Activated CD4-positive, alpha-beta T cell treated with anti-CD3 and anti-CD28 coated beads, Interleukin-2, amount 10 ng/mL, durations not matched to agents 24 days and 14 days (primary cell): ENCODE measurements at places on chromosomes 12 and 14. TPM values are rescaled to one million over a fixed set of nuclear protein-coding genes. Genes with fewer than 3 reads are reported as not detected.
A peak's percentile ranks its signal among the peaks of the same experiment; 100 is the strongest.

The GAS2L3 gene
- 1.6 and 1.7 TPM in 2 replicates for total RNA-seq

DNA sequence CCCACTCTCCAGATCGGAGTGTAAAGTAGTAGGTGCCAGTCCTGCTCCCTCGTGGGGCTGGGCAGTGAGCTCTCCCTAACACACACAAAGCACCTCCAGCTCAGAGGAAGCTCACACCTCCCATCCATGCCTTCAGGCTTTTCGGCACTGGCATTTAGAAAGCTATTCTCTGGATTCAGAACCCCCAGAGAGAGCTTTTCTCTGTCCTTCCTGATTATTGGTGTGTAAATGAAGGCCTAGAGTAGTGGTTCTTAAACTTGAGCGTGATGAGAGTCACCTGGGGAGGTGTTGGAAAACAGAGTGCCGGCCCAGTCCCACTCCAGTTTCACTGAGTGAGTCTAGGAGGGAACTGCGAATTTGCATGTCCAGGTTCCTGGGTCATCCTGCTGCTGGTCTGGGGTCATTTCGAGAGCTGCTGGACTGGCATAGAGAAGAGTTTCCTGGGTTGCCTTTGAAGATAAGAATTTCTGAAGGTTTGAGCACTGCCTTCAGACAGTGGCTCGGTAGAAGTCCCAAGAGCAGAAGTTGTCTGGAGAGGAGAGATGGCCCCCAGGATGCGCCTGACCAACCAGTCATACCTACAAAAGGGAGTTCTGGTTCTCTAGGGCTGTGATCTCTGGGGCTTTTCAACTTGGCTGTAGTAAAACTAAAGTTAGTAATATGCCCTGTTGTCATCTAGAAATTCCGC, 15.1 kb downstream of the CD9 start:
- DNase-seq, result no peak

GRCh38 chr14:99395909-99396530, 84.6 kb downstream of the SETD3 start:
- DNase-seq, result peak; percentile 62

DNA sequence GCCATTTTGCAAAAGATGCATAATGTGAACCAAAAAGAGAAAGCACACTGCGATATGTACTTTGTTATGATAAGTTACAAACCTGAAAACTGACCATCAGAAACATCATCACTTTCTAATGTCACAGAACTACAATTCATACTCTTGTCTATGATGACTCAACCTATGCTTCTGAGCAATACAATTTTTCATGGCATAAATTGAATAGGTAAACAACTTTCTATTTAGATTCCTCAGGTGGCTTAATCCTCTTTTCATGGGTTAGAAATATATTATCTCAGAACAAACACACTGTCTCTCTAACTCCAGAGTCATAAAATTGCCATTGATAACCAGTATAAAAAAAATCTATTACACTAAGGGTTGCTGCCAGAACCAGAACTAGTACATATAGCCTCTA, 1715.0 kb upstream of the FLRT2 start:
- no peak for DNase-seq

The BBOF1 gene
- 0.57 and 0.72 TPM in 2 replicates for total RNA-seq

The MEG3 gene
- total RNA-seq, result not detected in 2 replicates

- DNase-seq, result no peak
Observed at GRCh38 chr14:81465507-81466228, 65.5 kb upstream of the STON2 start.

DNA sequence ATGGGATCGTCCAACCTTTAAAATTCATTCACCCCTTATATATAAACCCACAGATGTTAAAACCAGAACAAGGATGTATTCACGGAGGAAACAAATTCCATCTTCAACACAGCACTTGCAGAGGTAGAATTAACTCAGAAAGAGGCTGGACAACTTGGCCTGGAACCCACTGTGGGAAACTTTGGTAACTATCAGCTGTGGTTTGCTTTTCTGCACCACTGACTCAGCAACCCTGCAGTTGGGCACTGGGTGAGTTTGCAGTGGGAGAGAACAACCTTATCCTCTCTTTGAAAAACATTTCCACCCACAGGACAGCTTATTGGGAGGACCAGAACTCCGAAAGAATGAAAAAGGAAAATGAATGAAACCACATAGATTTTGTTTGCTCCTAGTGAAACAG, 66.3 kb downstream of the ZNF664 start:
- DNase-seq, result no peak

DNA sequence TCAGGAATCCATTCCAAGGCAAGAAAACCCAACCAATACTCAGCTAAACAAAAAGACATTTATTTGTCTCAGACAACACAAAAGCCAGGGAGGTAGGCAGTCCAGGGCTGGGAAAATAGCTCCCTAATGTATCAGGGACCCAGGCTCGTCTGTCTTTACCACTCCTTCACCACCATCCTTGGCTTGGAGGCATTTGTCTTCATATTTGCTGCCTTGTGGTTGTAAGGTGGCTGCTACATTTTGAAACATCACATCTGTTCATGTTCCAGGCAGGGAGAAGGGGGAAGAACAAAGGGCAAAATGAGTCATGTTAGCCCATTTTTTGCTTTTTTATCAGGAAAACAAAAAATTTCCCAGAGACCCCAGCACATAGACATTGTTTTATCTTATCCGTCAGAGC, 44.8 kb upstream of the PCED1B start:
- DNase-seq, result no peak

The ZBTB42 gene
- total RNA-seq, result 4.9 and 5.5 TPM in 2 replicates

- no peak for DNase-seq
Observed at GRCh38 chr12:112752303-112752702, 39.2 kb upstream of the RPH3A start.
